ENCODE measurements at places on chromosomes 4 and X. TPM values are rescaled to one million over a fixed set of nuclear protein-coding genes. Genes with fewer than 3 reads are reported as not detected.

GPR119 gene
- total RNA-seq, result not detected

TRAM1L1 gene
- not detected for total RNA-seq

SORBS2 gene
- 1.4 TPM for total RNA-seq

COX7B2 gene
- total RNA-seq, result not detected

GRCh38 chr4:70360460-70360859 is at the start of gene SMR3A:
Gene SMR3A, plus strand, starts transcription at chr4:70360760. Its CDS starts 1,356 bp downstream, at chr4:70362116.
- no peak for DNase-seq

GRCh38 chrX:106220177-106220576 is 52.1 kb downstream of the PWWP3B start:
- DNase-seq, result no peak

GRCh38 chr4:54229631-54230483 is 764 bp downstream of the PDGFRA start:
- DNase-seq, result no peak

DNA sequence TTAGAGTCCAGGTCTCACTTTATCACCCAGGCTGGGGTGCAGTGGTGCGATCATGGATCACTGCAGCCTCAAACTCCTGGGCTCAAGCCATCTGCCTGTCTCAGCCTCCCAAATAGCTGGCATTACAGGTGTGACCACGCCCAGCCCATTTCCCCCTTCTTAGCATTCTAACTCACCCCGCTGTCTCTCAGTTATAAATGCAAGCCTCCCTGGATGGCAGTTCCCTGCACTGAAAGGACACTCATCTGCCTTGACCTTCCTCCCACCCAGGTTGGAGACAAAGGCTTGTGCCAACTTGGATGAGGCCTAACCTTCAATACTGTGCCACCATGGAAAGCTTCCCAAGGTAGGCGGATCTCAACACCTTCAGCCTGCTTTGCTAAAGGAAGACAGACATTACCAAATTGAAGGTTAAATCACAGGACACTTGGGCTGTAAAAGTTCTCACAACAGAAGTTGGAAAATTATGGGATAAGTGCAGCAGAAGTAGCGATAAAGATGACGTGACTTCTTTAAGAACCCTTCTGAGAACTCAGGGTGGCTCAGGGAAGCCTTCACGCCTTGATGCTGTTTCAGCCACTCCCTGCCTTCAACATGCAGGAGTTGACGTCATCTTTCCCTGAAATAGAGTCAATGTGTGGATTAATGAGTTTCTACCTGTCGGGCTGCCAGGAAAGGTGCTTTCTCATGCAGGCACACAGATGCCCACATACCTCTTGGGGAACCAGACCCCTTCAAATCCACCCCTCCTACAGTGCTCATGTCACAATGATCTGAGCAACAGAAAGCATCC is 10.6 kb upstream of the GPM6B start:
- no peak for DNase-seq

DNA sequence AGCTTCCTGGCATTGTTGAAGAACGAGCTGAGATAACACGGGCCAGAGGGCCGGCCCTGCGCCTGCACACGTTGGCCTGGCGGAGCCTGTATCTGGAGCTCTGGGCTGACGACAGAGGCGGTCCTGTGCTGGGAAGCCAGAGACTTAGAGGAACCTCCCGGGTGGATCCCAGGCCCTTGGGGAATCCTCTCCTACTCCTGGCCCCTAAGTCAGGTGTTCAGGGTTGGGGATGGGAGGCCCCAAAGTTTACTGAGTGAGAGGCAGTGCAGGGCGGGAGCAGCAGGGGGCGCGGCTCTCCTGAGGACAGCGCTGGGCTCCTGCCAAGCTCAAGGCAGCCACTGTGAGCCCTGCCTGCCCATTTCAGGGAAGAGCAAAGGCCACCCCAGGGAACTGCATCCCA is 2.5 kb upstream of the HTRA3 start:
- no peak for DNase-seq

DNA sequence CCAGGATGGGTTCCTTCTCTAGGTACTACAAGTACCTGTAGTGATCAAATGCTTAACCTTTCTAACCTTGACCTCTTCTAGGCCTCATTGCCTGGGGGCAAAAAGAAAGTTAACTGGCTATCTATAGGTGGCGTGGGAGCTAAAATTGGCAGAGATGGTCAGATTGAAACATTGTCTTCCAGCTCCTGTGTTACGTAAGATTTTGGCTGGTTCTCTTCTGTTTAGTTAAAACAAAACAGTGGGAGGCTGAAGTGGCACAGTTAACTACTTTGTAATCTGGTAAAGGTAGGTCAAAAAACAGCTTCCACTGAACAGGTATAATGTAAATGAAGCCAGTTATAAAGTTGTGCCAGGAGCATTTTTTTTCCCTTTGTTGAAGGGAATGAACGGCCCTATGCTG is 115.2 kb downstream of the MBNL3 start:
- no peak for DNase-seq

DNA sequence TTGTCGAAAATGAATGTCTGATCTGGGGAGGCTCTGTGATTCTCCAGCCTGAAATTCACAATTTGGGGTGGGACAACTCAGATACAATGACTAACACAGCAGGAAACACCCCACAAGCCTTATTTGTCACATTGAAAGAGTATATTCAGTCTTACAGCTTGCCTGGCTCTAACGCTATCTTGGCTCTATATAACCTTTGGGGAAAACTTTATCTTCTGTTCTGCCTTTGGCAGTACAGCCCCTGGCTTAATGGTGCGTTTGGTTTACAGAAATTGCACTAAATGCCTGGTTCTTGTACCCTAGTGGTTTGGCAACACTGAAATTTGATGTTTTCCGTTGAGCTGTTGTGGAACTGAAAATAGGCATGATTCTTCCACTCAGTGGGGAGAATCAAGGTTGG is 178.1 kb upstream of the VEGFC start:
- no peak for DNase-seq

DNA sequence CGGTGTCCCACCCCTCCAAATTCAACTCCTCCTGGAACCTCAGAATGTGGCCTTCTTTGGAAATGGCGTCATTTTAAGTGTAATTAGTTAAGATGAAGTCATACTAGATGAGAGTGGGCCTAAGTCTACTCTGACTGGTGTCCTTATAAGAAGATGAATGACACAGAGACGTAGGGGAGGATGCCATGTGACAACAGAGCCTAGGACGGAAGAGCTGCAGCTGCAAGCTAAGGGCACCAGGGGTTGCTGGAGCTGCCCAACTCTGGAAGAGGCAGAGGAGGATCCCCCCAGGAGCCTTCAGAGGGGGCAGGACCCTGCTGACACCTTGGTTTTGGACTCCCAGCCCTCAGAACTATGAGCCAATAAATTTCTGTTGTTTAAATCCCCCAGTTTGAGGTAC is 115.1 kb downstream of the STK32B start:
- no peak for DNase-seq

DNA sequence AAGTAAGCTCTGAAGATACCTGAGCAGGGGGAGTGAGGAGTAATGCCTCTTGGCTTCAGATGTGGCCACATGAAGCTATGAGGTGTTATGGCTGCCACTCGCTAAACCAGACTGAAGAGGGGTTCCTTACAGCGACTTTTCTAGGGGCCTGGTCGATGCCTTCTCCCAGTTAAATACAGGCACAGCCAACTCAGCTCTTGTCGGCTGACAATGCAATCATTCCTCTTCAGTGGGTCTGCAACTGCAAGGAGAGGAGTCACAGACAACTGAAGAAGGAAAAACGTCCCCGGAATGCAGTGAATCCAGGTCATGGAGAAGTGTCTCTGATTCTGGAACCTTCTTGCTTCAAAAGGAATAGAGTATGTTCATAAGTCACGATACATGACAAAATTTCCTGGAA is 106.4 kb downstream of the RNF150 start:
- no peak for DNase-seq

DNA sequence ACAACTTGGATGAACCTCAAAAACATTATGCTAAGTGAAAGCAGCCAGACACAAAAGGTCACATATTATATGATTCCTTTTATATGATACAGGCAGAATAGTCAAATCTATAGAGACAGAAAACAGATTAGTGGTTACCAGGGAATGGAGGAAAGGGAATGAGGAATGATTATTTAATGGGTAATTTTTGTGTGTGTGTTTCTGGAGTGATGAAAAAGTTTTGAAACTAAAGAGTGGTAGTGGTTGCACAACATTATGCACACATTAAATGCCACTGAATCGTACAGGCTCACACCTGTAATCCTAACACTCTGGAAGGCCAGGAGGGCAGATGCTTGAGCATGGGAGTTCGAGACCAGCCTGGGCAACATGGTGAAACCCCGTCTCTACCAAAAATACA is 19.6 kb upstream of the SOD3 start:
- DNase-seq, result no peak

- DNase-seq, result peak; percentile 30
Measured at GRCh38 chr4:56468097-56468422, 643 bp downstream of the SRP72 start.

- DNase-seq, result no peak
Measured at GRCh38 chrX:23598575-23598974, 68.7 kb upstream of the PRDX4 start.

DNA sequence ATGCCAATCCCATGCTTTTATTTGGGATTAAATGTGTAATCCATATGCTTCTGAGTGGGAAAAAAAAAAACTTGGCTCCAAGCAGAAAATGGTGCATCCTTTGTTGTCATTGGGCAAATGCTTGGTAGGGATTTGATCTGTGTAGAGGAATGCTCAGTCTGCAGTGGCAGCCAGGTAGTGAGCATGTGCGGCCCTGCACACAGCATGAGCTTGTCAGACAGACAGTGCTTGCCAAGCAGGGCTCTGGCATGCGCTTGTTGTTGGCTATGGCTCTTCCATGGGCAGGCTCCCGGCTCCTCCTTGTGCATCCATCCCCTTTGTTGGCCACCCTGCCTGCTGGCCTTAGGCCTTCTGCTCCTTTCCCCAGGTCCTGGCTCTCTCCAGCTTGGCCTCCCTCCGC is 130.3 kb downstream of the GPR143 start:
- no peak for DNase-seq

DNA sequence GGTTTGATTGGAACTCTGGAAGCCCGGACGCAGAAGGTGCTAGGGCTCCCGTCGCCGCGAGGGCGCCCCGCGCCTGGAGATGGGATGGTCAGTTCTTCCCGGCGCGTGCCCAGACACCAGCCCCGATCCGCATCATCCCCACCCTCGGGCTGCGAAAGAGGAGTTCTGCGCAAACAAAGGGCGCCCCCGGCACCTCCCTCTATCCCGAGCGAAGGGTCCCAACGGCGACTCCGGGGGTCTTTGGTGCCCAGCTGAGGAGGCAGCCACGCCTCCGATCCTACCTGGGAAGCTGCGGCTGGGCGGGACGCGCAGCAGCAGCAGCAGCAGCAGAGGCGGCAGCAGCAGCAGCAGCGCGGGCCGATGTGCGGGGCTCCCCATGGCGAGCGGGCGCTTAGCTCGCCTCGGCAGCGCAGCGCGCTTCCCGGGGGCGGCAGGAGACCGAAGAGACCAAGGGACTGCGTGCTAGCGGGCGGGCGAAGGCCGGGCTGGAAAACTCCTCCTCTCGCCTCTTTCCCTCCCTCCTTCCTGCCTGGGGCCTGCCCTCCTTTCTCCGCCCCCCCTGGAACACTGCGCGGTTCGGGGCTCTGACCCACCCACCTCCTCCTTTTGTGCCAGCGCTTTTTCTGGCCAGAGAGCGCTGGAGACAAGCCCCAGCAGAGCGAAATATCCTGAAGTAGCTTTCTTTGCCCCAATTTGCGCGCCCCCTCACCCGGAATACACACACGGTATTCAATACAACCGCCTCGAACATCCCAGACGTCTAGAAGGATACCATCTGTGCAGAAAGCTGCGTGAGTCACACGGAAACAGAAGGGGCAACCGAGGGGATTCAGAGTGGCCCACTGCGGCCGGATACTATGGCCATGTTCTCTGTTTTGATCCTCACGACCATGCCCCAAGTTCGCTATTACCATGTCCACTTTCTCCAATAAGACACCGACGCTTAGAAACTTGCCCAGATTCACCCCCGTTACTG is at the start of gene SRPX:
Gene SRPX, minus strand, starts transcription at position 457 of the 976 bp plus-strand sequence. Its CDS starts 79 bp downstream, at position 378.
- DNase-seq, result no peak

DNA sequence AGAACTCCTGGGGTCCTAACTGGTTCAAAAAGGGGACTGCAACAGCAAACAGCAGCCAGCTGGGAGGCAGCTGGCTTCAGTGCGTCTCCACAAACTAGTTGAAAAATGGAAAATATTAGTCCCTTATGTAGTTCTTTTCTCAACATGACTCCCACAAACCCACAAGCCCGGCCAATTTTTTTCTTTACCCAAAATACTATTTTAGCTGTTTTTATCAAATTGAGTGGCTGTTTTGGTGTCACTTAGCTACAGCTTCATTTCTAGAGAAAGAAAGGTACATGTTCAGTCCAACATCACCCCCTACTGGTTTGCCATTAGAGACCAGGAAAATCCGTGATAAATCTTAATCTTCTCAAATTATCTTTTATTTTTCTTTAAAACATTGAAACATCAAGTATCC is 97.2 kb downstream of the GUCY2F start:
- DNase-seq, result no peak

- DNase-seq, result no peak
Measured at GRCh38 chr4:1600211-1600780, 83.8 kb downstream of the FAM53A start.

DNA sequence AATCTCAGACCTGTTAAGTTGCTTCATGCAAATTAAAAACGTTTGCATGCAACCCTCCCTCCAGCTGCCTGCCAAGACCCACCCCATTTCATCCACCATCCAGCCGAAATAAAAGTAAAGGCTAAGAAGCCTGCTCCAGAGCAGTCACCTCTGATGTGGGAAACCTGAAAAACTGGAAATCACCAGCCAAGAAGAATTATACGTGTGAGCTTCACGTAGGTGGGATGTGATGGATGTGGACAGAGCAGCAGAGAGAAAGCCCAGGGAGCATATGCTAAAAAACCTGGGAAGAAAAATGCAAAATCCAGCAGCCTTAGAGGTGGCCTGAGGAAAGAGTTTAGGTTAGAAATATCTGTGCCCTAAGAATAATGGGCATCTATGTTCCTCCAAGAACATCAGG is 160.6 kb upstream of the STS start:
- no peak for DNase-seq

DNA sequence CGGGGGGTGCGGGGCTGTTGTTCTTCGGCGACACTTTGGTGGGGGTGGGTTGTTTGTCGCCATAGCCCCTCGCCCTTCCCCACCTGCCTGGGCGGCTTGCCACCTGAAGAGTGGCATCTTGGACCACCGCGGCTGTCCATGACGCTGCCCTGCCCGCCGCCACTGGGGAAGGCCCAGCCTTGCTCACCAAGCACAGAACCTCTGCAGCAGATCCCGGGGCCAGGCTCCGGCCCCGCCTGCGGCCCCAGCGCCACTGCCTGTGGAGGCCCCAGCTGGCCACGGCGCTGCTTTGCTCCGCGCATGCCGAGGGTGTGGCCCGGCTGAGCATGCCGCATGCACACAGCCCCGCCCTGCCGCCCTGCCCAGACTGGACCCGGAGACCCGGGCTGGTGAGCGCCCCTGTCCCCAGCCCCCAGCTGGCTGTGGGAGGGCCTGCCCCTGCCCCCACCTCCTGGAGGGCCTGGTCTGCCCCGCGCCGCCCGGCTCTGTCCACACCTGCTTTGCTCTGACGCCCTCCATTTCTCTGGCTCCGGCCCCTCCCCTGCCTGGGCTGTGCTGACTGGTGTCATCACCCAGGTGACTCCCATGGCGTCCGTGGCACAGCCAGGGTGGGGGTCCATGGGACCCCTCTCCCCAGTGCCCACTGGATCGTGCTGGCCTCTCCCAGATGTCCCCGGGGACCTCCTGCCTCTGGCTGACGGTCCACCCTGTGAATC is 5.3 kb downstream of the NAT8L start:
- DNase-seq, result no peak

Measured in naive thymus-derived CD4-positive, alpha-beta T cell (primary cell).